ENCODE measurements at places on chromosomes 13 and 19.

- DNase-seq = no peak
These were observed 132.6 kb downstream of the COG6 start for GRCh38 chr13:39788102-39788501.

DNA sequence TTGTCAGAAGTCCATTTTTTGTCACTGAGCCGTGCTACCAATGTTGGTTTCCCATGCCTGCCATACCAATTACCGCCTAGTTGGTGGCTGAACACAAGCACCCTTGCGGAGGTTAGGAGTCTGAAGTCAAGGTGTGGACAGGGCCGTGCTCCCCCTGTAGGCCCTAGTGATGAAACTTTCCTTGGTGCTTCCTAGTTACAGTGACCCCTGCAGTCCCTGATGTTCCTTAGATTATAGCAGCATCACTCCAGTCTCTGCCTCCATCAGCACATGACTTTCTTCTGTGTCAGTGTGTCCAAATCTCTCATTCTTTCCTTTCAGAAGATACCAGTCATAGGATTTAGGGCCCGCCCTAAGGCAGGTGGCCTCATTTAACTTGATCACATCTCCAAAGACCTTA, 99.0 kb downstream of the MYO16 start:
- no peak for DNase-seq

GRCh38 chr19:41319500-41320184, 9.7 kb downstream of the CCDC97 start:
- DNase-seq = no peak

DNA sequence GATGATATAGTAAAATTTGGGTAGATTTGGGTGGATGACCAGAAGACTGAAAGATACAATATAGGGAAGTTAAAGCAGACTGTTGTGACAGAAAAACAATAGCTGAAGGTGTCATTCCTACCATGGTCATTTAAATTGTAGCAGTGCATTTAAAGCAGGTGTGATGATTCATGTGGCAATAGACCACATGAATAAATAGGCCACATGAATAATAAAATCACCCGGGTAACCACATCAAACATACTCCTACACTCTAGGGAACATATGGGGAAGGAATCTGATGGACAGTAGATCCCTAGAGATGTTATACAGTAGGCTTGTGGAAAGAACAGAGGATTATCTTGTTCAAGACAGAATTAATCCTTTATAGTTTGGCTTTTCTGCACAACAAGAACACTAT, 392.6 kb downstream of the SLITRK5 start:
- no peak for DNase-seq

- DNase-seq = no peak
These were observed 192.3 kb downstream of the TEX29 start for GRCh38 chr13:111512707-111513106.
